NB4 (cell line): ENCODE measurements at places on chromosomes 2 and 18.
A peak's percentile ranks its signal among the peaks of the same experiment; 100 is the strongest.

DNA sequence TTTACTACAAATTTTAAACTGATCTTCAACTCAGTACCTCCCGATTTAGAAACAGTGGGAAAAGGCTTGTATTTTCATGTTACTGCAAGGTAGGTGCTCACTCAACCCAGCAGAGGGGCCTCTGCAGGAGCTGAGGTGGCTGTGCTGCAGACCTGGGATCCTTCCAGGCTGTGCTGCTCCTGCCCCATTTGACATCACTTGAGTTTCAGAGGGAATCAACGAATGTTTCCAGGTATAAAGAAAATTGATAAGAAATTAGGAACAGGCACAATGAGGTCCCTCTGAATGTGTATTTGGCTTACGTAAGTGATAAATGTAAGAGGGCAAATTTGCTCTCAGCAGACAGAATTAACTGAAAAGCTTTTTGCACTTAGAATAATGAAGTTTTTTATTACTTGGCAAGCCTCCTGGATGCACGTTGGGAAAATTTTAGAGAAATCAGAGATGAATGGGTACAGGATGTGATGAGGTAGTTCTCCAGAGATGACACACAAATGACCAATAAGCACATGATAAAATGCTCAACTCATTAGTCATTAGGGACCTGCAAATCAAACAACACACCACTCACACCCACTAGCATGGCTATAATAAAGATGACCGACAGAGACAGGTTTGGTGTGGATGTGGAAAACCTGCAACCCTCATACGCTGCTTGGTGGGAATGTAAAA, 114.0 kb downstream of the NOL10 start:
- no peak for DNase-seq

DNA sequence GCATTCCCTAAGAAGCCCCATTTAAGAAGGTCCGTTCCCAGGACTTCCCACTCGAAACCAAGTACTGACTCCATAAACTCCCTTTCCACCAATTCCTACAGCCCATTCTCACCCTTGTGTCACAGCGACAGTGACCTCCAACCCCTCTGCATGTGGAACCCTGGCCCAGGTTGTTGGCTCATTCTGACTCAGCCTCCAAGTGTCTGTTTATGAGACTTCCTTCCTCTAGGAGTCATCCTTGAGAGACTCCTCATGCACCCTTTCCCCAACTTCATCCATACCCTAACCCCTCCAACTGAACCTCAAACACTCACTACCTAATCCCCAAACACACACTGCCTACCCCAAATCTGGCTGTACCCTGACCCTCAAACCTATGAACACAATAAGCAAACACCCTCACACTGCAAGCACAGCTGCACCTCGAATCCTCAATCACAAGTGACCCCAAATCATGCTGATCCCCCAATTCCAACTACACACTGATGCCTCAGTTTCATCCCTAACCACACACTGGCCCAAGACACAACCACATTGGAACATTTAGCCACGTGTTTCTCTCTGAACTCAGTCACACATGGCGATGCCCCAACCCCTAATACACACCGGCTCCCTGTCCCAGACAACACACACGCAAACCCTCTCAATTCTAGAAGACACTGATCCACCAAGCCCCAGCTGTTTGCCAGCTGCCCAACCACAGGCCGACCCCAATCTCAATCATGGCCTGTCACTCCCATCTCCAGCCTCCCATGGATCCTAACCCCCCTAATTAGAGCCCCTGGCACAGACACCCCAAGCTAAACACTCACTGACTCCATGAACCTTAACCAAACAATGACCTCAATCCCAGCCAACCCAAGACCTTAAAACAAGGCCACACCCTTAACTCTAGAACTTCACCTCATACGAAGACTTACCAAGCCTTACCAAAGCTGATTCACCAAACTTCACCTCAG, 219.6 kb downstream of the CYP26B1 start:
- peak; percentile 75 for DNase-seq

- no peak for DNase-seq
Measured at GRCh38 chr2:44522846-44523245, 161.1 kb downstream of the CAMKMT start.

- no peak for DNase-seq
Measured at GRCh38 chr2:192267484-192267883, 72.8 kb upstream of the TMEFF2 start.

DNA sequence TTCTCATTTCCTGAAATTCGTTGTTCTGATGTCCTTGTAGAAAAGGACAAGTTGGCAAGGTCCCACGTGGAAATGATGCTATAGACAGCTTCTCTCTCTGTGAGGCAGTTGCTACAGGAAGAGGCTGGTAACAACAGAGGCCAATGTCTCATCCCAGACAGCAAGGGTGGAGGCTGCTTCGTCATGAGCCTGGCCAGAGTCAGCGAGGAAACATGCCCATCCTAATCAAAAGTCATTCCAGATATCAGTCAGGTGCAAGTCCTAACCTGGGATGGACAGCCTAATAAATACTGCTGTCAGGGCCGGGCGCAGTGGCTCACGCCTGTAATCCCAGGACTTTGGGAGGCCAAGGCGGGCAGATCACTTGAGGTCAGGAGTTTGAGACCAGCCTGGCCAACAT, 6.4 kb upstream of the SMAD7 start:
- DNase-seq, result no peak

GRCh38 chr2:73759285-73759764, 20.6 kb downstream of the DUSP11 start:
- no peak for DNase-seq
